CD4-positive, alpha-beta T cell treated with Interleukin-10 for 1 hour (primary cell): ENCODE measurements at places on chromosomes 4 and X.

GRCh38 chr4:100929135-100929534, 411.3 kb upstream of the EMCN start:
- no peak for DNase-seq

GRCh38 chr4:140971077-140971792, 162.0 kb downstream of the RNF150 start:
- DNase-seq: no peak

DNA sequence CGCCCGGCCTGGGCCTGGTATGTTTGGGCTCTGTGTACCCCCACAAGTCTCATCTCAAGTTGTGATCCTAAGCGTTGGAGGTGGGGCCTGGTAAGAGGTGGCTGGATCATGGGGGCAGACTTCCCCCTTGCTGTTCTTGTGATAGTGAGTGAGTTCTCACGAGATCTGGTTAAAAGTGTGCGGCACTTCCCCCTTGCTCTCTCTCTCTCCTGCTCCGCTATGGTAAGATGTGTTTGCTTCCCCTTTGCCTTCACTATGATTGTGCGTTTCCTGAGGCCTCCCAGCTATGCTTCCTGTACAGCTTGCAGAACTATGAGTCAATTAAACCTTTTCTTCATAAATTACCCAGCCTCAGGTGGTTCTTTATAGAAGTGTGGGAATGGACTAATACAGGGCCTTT, 53.0 kb downstream of the CHST7 start:
- peak; percentile 34 for DNase-seq

GRCh38 chr4:139756391-139757180, 91.0 kb downstream of the MGST2 start:
- no peak for DNase-seq

DNA sequence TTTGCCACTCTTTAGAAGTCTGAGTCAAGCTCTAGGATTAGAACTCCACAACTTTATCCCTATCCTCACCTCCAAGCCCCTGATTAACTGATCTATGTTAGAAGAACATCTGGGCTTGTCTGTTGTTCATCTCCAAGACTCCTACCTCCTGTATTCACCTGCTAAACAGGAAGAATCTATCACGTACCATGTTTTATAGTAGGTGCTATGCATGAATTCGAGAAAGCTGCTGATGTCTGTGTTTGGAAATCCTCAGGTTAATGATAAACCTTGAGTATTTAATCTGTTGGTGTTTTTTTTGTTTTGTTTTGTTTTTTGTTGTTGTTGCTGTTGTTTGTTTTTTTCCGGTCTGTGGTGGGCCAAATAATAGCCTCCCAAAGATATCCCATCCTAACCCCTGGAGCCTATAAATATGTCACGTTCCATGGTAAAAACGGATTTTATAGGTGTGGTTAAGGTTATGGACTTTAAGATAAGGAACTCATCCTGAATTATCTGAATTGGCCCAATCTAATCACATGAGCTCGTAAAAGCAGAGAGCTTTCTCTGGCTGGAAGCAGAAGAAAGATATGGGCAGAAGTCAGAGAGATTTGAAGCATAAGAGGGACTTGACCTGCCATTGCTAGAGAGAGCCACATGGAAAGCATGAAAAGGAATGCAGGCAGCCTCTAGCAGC, 101.2 kb upstream of the DUSP21 start:
- DNase-seq: no peak

- DNase-seq: no peak
Observed at GRCh38 chr4:75287738-75288517, 226.3 kb downstream of the RCHY1 start.

- no peak for DNase-seq
Observed at GRCh38 chr4:166064721-166065120, 191.7 kb downstream of the TLL1 start.

DNA sequence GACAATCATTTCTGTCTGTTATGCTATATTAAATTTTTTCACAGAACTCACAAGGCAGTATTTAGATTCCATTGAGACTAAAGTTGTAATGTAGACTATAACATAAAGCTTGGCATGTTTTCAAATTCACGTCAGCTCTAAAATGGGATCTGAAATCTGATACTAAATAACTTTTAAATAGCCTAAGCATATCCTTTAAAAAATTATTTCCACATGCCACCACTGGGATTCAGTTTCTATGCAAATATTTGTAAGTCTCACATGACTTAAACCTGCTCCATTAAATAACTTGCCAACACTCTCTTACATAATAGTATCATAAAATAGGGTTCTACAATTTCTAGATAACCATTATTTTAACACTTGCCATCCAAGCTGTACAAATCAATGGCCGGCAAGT, 32.4 kb downstream of the KLHL8 start:
- DNase-seq: no peak

DNA sequence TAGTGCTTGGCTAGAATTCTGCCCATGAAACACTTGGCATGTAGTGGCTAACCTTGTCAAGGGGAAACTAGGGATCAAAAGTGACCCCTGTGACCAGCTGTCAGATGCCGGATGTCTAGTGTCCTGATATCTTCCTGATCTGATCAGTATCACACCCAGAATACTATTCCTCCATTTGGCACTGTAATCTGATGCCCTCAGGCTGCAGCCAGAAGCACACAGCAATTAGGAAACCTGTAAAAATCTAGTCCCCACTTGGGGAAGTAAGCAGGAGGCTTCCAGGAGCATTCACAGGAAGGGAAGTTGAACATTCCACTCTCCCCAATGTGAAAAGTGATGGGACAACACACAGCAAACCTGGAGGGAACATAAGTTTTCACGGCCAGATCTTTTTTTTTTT, 125.1 kb downstream of the HS6ST2 start:
- DNase-seq: no peak

DNA sequence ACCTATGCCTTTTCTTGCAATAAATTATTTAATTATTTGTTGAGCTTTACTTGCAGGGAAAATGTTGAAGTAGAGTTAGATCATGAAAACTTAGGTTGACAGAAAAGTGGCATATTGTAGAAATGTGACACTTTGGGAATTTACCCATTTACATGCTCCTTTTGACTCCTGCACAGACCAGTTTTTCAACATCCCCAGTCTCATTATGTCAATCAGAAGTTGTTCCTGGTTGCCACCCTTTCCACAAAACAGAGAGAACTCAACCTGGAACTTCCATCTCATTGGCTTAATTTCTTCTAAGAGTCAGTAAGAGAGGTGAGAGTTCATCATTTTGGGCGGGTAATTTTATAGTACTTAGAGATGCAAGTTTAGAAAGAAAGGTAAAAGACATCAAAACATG, 284.6 kb upstream of the ANKRD50 start:
- no peak for DNase-seq

DNA sequence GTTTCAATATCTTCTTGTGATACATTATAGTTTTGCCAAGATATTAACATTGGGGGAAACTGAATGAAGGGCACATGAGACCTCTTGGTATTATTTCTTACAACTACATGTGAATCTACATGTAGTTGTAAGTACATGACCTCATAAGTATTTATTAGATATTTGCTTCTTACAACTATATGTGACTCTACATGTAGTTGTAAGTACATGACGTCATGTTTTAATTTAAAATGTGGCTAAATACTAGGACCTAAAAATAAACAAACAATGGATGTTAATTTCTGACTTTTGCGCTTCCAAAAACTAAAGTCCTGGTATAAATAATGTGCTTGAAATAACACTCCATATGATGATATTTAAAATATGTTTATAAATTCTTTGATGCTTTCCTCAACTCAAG, 190.2 kb downstream of the CBLL2 start:
- no peak for DNase-seq

DNA sequence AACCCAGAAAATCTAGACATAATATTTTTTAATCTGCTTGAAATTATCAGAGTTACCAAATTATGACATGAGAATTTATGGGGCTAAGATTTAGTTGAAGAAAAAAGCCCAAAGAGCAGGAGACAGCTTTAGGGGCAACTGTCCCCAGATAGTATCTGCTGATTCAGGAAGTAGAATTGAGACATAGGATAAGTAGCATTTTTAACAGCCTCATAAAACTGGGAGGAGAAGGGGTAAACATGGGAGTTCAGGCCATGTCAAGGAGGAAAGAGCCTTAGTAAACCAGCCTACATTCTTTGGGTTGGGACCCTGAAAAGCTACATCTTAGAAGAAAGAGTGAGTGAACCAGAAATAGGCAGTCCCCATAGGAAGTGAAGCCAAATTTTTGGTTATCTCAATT, 9.7 kb upstream of the RAB28 start:
- DNase-seq: no peak

DNA sequence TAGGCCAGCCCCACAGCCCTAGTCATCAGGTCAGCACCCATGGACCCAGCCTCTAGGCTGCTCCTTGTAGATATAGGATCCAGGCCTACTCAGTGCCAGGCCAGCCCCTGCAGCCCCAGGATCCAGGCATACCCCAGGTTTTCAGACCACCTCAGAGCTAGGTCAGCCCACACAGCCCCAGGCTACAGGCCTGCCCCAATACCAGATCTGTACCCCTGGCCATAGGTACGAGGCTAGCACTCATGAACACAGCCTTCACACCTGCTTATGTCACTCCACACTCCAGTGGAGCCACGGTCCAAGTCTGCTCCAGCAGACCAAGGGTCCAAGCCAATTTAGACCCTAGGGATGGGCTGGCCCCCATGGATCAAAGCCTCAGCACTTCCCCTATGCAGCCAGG, 191.0 kb downstream of the DLG3 start:
- no peak for DNase-seq

- peak; percentile 20 for DNase-seq
Observed at GRCh38 chr4:86554646-86555045, 39.5 kb upstream of the PTPN13 start.

GRCh38 chr4:1473718-1474117, 67.5 kb upstream of the NKX1-1 start:
- no peak for DNase-seq

DNA sequence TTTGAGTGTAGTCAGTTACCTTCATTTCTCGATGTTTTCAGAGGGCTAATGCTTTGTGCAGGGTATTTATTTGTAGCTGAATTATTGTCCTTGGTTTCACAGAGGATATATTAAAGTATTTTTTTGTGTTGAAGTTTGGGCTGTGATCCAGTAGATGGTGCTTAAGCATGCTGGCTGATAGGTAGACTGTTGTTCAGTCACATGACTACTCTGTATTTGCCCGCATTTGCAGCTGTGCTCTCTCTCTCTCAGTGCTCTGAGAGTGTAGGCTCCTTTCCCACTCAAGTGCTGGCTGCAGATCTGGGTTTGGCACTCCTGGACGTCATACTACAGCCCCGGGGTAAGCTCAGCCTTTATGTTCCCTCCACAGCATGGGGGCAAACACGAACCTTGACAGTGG, 21.7 kb downstream of the RAB40AL start:
- DNase-seq: no peak

DNA sequence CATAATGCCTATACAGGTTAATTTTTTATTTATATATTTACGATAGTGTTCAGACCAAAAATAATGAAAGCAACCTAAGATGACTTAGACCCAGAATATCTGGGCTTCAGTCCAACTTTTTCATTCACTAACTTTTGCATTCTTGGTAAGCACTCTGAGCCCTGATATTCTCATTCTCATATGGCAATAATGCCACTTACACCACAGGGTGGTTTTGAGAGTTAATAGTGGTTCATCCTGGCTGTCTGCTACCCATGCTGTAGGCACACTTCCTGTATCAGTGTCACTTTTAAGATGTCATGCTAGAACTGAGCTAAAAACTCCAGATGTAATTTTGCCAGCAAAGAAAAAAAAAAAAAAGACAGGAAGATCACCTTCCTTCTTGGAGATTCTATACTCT, 508.7 kb upstream of the FMR1 start:
- no peak for DNase-seq

DNA sequence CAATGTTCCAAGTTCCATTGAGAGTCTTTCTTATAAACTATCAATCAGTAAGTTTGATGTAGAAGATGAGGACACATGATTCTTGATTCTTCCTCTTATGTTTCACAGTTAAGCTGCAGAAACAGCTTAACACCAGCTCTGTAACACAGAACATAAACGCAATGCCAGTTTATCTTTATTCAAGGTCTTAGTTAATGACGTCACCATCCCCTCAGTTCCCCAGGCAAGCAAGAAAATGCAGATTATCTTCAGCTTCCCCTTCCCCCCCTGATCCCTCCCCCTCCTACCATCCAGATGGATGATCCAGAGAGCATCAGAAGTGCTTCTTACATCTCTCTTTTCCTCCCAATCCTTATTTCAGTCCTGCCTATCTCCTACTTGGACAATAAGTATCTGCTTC, 4.4 kb upstream of the SH3RF1 start:
- no peak for DNase-seq
